ENCODE measurements at places on chromosomes 12 and 14.
A peak's percentile ranks its signal among the peaks of the same experiment; 100 is the strongest.

- DNase-seq: no peak
Measured at GRCh38 chr14:77040741-77041653, 12.5 kb upstream of the IRF2BPL start.

- DNase-seq: no peak
Measured at GRCh38 chr14:38399652-38400051, 143.8 kb upstream of the CLEC14A start.

DNA sequence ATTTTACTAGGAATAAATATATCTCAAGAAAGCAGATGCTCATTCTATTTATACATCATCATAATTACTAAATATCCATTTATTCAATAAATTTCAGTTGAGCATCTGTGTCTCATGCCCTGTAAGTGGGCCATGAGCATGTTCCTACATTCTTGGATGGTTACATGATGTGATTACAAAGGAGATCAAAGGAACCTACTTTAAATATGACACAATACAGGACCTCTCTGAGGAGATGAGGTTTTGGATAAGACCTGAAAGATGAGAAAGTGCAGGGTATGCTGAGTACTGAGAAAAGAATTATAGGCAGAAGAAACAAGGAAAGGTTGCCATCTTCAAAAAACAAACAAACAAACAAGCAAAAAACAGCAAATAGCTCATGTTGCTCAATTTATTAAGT is 105.4 kb upstream of the CNTN1 start:
- DNase-seq: no peak

- DNase-seq: no peak
Measured at GRCh38 chr14:57408037-57408436, 17.7 kb downstream of the NAA30 start.

GRCh38 chr14:91893669-91894068 is 26.3 kb upstream of the TC2N start:
- peak; percentile 42 for DNase-seq

DNA sequence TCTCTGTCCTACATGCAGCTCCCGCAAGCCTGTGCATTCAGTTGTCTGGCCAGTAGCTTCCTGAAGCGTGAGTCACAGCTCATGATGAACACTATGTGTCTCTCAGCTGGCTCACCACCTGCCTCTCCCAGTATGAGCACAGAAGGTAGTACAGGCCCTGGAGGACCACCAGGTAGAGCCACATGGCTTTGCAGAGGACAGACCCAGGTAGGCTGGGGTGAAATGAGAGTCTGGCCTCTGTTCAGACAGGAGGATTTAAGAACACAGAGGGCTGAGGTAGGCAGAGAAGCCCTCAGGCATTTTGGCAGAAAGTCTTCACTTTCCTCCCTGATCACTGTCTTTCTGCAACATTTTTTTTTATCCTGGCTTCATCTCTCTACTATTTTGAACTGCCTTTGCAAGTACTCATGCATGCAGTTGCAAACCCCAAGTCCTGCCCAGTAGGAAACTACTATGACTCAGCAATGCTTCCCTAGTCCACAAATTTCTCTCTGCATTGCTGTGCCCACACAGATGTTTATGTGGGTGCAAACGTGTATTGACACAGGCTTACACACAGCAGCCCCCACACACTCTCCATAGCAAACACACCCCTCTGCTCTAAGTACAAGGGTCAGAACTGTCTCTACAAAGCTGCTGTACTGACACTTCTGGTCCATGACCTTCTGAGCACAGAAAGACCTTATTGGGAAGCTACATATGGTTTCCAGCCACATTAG is 7.2 kb upstream of the SDR9C7 start:
- peak; percentile 80 for DNase-seq

DNA sequence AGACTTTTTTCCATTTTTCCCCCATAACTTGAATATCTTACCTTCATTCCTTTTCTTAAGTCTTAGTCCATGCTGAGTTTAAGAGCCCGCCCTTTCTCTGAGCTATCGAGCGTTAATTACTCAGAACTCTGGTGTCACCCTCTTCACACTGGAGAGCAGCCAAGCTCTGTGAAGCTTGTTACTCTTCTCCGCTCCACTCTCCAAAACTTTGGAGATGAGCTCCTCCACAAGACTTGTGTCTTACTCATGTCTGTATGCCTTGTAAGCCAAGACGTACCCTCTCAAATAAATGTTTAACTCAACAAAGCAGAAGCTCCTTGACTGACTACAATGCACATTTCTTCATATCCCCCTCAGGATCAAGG is 54.7 kb downstream of the DICER1 start:
- DNase-seq: no peak

- no peak for DNase-seq
Measured at GRCh38 chr12:64082866-64083268, 139.2 kb downstream of the KICS2 start.

GRCh38 chr14:67538501-67538900 is 5.4 kb downstream of the PLEKHH1 start:
- DNase-seq: no peak

GRCh38 chr12:19154686-19155085 is 25.2 kb downstream of the PLEKHA5 start:
- no peak for DNase-seq

DNA sequence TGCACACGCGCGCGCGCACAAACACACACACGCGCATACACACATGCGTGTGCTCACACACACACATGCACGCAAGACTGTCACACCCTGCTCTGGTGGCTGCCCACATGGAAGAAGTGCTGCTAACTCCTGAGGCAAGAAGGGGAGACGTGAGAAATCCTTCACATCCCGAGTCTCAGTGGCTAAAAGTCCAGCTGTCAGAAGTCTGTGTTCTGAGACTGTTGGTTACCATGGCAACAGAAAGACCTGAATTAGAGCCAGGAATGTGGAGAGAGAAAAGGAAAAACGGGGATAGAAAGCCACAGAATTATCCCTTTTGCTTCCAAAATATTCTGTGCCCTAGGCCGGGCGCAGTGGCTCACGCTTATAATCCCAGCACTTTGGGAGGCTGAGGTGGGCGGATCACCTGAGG is 71.2 kb downstream of the PPFIBP1 start:
- DNase-seq: no peak

- DNase-seq: peak; percentile 29
Measured at GRCh38 chr12:56521209-56521589, 421 bp upstream of the RBMS2 start.

GRCh38 chr12:5480938-5481303 is 49.0 kb downstream of the NTF3 start:
- DNase-seq: no peak

DNA sequence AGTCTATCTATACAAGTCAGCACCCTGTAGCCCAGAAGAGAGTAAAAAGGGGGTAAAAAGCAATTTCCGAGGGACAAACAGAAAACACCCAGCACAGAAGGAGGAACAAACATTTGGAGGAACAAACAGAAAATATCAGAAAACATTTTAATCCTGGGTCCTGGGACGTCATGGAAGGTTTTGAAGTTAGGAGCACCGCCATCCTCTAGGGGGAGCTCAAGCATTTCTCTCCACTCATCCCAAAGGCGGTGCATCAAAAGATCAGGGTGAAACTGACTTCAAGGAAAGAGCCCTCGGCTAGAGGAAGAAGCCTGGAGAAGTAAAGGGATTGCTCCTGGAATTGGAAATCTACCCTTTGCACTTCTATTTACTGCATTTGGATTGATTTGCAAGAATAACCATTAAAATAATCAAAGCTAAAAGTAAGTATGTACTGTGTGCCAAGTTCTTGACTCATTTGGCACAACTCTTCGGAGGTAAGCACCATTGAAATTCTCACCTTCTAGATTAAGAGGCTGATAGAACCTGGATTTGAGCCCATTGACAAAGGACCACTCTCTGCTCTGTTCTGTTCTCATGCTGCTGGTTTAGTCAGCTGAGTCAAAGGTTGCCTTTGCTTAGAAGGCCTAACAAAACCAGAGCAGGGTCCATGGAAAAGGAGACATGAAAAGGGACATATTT is 17.2 kb upstream of the POC1B start:
- DNase-seq: peak; percentile 91

DNA sequence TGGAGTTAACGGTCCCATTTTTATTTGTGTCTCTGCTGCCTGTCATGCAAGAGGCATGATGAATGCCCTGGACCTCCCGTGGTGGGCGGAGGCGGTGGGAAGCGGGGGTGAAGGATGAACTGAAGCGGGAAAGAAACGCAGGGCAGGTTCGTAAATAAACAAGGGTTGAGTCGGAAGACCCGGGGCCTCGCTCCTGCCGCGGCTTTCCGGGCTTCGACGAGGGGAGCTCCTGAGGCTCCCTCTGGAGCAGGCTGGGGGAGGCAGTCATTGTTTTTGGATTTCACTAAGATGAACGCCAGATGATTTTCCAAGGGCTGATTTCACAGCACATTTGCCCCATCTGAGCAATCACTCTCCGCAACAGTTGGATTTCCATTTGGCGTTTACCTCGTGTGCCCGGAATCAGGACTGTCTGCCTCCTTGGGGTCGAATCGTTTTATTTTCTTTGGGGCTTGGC is 130.2 kb downstream of the SLC38A6 start:
- DNase-seq: no peak

DNA sequence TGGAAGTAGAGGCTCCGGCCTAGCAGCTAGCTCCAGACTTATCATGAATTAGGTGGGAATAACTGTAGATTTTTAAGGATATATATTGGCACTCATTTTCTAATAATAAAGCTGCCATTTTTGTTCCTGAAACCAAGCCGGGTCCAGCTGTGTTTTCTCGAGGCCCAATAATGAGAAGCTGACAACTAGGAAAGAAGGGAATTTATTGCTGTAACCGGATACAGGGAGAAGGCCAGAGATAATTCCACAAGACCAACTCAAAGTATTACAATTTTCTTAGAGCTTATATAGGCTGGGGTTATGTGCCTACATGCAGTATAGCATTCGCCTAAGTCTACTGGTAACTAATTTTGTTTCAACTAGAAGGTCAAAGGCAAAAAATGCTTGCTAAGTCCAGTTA is 122.3 kb upstream of the FBXO33 start:
- DNase-seq: no peak

DNA sequence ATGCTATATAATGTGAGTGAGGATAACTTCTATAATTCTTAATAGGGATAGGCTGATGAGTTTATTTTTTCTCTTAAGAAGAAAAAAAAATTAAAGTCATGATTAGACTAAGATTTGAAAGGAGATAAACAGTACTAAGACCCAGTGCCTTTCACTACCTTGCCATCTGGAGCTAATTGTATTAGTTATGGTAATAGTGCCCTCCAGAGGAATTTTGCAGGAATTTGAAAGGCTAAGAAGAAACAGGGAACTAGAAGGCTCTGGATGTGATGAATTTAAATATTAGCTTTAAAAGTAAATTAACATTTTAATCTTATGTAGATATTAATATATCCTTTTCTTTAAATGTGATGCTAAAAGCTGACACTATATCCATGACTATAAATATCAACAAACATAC is 36.6 kb upstream of the PIK3C2G start:
- peak; percentile 55 for DNase-seq

DNA sequence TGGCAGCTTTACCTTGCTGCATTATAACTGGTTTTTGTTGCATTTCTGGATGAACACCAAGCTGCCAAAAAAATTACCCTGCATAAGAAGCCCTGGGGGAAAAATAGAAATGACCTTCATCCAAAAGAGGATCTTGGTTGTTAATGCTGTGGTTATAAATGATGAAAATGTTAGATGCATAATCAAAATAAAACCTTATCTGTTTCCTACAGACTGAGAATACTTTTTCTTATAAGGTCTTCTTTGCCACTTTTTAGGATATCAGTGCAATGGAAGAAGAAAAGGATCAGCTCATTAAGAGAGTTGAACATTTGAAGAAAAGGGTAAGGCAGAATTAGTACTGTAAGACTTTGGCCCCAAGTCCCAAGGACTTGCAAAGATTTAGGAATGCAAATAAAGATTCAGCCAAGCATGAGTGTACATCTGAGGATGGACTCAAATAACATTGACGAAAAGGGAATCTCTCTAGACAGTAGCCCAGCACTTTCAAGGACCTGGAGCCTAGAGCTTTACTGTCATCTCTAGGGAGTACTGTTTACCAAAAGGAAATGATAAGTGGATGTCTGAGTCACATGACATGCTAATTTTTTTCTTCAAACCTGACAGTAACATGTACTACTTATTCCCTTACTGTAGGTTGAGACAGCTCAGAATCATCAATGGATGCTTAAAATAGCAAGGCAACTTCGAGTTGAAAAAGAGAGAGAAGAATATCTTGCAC is 10.7 kb downstream of the IFT81 start:
- peak; percentile 59 for DNase-seq

GRCh38 chr14:104980611-104981531 is 2.7 kb upstream of the AHNAK2 start:
- DNase-seq: no peak

DNA sequence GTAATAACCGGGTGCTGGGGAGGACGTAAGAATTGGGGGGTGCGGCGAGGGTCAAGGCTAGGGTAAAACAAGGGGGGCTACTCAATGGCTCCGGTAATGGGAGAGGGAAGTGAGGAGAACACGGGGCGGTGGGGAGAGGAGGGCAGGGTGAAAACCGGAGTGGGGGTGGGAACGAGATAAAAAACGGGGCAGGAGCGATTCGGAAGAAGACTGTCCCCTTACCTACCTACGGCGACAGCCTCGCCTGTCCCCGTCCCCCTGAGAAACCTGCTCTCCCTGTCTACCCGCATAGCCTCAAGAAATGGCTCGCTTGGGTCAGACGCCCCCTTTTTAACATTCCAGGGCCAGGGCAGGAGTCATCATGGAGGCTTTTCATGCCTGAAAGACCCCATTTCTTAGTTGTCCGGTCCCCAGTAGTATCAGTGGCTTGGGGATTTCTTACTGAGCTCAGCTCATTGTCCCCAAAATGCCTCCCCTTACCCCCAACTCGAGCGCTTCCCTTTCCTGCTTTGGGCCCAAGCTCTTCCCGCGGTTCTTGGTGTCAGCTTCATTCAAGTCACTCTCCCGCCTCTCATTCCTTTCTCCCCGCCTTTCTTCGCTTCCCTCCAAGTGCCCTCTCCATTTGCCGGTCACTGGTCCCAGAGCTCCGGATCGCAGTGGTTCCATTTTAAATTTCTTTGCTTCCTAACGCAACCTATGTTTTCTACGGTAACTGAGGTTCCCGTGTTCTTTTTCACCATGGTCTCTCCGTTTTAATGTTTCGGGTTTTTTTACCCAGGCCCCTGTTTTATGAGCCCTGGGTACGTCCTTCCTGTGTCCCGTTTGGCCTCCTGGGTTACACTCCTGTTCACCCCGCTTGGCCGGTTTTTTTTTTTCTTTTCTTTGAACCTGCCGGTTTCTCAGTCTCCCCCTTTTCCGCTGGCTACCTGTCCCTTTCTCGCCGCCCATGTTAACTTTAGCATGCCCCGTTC is 1.2 kb upstream of the WSB2 start:
- peak; percentile 74 for DNase-seq

DNA sequence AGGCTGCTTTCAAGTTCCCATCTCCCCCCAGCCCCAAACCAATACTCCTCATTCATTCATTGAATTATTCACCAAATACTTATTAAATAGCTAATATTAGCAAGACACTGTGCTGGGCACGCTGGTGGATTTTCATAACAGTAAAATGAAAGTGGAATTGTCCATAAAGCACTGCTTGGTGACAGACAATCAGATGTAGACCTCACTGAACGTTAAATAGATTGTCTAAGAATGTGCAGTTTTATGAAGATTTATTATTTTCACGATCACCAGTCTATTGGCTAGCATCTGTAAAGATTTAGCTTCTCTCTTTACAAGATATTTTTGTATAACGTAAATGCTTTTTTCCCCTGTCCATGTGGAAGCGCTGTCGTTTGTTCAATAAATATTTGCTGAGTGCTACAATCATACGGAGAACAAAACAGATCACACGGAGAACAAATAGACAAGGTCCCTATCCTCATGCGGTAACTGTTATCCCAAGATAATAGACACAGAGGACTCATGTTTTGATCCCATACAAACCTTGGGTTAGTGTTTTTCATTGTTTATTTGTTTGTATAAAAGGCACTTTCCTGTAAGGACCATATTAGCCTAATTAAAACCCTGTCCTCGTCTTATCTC is 397.6 kb downstream of the BCAT1 start:
- DNase-seq: no peak

GRCh38 chr14:68733086-68733914 is 59.6 kb downstream of the ZFP36L1 start:
- peak; percentile 65 for DNase-seq

Measured in hematopoietic multipotent progenitor cell treated with erythropoietin and hydrocortisone succinate and interleukin-3 and kit ligand, for 4 days (in vitro differentiated cells).